ENCODE measurements at places on chromosomes 7 and 10.

- DNase-seq, result no peak
Measured at GRCh38 chr10:127492607-127493250, 56.4 kb upstream of the NPS start.

- DNase-seq, result no peak
Measured at GRCh38 chr7:64639267-64640001, 26.5 kb upstream of the ZNF107 start.

- no peak for DNase-seq
Measured at GRCh38 chr10:33095867-33096815, 138.1 kb upstream of the ITGB1 start.

- DNase-seq, result no peak
Measured at GRCh38 chr10:94035982-94036765, 42.4 kb downstream of the PLCE1 start.

GRCh38 chr7:129169686-129170440, 18.6 kb upstream of the SMO start:
- peak; percentile 66 for DNase-seq

DNA sequence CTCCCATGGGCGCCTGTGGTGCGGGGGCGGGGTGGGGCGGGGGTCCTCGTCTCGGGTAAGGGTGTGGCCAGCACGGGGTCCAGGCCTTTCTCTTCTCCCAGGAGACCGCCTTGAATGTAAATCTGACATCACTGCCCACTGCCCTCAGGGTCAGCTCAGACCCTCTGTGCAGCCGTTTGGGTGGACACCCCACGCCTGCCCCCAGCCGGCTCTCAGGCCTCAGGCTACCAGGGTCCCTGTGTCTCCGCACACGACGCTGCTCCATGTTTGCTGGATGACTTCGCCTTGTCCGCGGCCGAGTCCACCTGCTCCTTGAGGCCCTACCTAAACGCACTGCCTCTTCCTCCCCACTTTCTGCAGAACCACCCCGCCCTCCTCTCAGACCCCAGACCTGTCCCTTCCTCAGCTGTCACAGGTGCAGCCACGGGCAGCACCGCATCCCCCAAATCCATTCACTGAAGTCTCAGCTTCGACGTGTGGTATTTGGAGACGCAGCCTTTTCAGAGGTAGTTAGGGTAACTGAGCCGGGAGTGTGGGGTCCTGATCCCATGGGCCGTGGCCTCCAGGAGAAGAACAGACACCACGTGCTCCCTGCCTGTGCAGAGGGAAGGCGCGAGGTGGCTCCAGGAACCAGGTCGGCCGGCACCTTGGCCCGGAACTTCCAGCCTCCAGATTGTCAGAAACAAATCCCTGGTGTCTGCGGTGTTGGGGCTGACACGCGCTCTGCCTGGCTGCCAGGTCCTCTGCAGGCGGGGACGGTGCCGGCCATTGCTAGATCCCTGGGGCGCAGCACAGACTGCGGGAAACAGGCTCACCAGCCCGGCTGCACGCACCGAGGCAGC, 97.4 kb upstream of the DIP2C start:
- no peak for DNase-seq

- no peak for DNase-seq
Measured at GRCh38 chr7:103541026-103541425, 95.0 kb upstream of the SLC26A5 start.

GRCh38 chr7:154882931-154883474, 119.9 kb downstream of the PAXIP1 start:
- DNase-seq, result no peak

DNA sequence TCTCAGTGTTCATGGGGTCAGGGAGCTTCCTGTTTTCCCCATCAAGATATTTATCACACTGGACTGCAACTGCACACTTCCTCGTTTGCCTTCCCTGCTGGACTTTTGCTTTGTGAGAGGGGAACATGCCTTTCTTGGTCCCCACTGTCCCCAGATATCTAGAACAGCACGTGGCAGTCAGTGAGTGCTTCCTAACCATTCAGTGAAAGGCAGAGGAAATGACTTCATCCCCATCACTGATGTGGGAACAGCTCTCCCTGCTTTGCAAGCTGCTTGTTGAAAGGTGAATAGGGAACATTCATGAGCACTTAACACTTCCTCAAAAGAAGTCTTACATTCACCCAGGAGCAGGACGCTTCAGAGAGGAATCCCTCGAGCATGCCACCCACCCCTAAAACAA, 135.4 kb downstream of the MYOF start:
- DNase-seq, result no peak

DNA sequence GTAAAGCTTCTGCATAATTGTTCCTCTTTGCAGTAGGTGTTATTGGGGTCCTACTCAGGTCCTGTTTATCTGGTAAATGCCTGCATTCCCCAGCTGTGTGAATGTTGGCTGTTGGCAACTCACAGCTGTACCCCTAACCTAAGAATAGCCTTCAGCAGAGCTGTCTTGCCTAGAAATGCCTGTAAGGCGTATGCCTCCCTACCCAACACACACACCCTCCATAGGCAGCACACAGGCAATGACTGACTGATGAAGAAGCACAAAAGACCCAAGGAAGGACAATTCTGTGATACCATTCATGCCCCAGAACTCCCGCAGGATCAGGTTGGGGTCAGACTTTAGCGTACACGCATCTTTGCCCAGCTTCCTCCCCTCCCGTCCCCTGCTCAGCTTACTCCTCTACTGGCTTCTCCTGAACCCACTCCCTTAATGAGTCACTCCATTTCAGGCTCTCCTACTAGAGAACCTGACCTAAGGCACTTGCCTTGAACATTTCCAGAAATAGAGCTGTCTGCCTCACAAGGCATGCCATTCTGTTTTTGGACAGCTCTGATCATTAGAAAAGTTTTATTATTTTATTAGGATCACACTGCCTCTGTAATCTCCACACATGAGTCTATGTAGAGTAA, 99.2 kb upstream of the PIK3CG start:
- DNase-seq, result no peak

GRCh38 chr10:33229252-33229948, 105.1 kb downstream of the NRP1 start:
- no peak for DNase-seq

- no peak for DNase-seq
Measured at GRCh38 chr7:32318300-32319011, 171.7 kb downstream of the LSM5 start.

DNA sequence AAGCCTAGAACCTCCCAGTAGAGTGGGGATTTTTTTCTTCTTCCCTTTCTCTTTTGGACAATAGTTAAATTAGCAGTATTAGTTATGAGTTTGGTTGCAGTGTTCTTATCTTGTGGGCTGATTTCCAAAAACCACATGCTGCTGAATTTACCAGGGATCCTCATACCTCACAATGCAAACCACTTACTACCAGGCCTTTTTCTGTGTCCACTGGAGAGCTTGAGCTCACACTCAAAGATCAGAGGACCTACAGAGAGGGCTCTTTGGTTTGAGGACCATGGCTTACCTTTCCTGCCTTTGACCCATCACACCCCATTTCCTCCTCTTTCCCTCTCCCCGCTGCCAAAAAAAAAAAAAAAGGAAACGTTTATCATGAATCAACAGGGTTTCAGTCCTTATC, 5.4 kb downstream of the OPN1SW start:
- no peak for DNase-seq

DNA sequence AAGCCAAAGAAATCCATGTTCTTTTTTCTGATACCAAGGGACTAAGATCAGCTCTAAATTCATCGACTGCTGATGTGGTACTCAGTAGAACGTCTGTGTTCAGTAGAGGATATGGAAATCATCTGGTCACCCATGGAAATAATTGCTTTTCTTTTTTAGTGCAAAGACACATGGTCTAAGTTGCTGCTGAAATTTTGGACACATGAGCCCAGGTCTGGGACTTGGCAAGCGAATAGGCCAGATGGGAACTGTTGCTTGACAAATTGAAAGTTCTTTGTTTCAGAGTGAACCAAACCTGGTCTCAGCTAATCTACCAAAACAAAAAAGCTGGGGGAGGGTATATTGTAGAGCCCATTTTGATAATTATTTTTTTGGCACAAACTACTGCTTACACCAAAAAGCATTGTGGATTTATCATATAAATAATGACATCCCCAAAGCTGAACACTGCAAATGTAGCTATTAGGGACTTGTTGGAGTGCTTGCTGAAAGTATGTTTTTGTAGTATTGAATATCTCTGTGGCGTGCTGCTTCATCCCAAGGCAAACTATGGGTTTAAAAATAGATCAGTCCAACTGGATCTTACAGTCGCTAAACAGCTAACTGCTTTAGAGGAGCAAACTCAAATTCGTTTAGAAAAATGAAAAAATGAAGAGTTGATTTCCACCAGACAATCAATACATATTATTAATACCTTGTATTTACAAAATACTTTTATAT, 144.7 kb downstream of the TRIL start:
- no peak for DNase-seq

- DNase-seq, result no peak
Measured at GRCh38 chr10:15821046-15821683, 39.1 kb downstream of the MINDY3 start.

GRCh38 chr10:70954381-70955176, 66.2 kb upstream of the PCBD1 start:
- no peak for DNase-seq

GRCh38 chr7:136213012-136213411, 235.9 kb upstream of the MTPN start:
- DNase-seq, result no peak

DNA sequence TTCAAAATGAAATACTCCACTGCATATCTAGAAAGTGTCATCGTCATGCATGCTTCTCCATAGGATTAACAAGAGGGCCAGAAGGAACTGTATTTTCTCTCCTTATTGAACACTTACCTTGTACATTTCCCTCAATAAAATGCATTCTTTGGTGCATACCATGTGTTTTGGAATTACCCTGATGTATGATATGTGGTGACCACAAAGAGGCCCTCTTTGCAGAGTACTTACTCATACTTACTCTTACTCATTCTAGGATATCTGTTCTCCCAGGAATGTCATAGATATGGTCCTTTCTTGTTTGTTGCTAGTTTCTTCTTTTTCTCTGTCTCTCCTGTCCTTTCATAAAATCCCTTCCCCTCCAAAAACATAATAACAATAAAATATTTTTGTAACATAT, 1087.1 kb upstream of the POT1 start:
- DNase-seq, result no peak

DNA sequence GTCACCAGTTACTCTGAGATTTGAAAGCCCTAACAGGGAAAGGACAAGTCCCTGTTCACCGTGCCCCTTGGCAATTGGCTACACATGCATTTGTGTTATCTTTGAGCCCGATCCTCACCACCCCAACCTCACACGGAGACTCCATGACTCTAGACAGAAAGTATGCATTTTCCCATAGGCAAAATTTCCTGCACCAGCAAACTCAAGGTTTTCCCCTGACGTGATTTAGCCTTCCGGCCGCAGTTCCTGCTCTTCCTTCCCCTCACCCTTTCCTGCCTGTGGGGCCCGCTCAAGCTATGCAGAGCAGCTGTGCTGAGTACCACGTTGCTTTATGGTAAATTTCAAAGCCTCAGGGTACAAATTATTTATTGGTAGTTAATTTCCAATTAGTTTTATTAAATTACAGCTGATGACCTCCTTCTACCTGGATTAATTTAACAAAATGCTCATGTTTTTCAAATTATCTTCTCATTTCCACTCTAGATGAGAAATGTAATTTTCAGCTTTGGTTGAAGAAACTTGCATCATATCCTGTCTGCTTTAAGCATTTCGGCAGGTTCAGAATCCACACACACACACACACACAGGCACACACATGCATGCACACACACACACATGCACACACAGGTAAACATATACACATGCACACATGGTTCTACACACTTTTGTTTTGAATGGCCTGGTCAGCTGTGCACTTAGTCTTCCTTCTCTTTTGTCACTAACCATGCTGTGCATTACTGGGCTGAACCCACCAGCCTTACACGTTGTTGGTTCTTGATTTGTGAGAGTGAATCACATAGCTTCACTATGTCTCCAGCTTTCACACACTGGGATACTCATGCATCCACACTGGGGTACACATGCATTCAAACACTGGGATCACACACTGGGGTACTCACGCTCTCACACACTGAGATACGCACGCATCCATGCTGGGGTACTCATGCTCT, 283.1 kb upstream of the PITRM1 start:
- DNase-seq, result no peak

GRCh38 chr7:69598487-69599285, 411 bp downstream of the AUTS2 start:
- DNase-seq, result no peak

GRCh38 chr7:101977249-101977648, 159.8 kb downstream of the CUX1 start:
- DNase-seq, result no peak

DNA sequence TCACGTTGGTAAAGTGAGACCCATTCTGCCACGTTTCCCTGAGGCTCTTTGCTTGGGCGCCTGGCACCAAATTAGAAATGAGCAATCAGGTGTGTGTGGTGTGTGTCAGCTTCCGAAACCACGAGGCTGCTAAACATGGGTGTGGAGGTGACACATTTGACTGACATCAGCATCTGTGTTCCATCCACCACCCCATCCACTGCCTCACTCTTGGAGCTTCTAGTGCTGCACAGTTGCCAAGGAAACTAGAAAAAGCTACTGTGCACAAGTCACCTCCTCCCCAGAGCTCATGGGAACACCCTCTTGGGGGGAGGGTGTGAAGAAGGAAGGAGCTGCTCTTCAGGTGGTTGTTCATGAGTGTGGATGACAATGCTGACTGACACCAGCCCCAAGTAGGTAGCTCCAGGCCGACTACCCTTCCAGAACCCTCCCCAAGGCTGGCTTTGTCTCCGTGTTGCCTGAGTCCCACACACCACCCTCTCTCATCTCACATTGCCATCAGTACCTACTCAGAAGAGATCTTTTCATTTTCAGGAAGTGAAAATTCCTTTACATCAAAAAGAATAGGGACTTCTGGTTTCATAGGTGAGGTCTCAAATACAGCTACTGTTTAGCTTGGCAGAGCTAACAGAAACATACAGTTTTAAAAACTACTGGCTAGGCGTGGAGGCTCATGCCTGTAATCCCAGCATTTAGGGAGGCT, 152.2 kb downstream of the TMEM178B start:
- no peak for DNase-seq
